HEK293T (cell line): ENCODE measurements at places on chromosomes 12 and 14.

DNA sequence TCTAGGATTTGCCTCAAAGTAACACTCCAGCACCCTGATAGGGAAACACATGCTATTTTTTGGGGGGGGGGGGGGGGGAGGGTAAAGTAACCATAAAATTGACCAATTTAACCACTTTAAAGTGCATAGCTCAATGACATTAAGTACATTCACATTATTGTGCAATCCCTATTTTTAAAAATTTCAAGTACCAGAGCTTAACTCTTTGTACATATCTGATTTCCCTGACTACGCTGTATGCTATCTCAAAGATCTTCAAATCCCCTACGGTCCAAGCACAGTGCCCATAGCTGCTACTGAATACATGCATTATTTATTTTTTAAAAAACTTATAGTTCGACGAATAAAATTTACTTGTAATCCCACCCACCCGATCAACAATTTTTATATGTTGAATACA is 63.0 kb downstream of the BCL2L14 start:
- DNase-seq, result no peak

DNA sequence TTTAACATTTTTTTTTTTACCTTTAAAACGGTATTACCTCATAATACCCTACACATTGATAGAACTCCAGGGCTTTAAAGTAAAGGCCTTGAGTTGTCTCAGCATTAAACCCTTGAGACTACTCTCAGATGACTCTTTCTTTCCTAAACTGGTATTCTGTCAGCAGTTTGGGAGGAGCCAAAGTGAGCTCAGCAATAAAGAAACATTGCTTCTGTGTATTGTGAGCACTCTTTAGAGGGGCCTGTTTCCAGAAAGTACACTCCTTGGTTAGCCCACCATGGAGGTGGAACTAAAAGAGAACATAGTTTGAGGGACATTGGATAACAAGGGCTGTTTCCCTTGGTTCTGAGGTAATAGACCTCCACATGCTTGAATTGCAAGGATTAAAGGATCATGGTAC is 20.4 kb downstream of the MAP3K12 start:
- DNase-seq, result no peak

DNA sequence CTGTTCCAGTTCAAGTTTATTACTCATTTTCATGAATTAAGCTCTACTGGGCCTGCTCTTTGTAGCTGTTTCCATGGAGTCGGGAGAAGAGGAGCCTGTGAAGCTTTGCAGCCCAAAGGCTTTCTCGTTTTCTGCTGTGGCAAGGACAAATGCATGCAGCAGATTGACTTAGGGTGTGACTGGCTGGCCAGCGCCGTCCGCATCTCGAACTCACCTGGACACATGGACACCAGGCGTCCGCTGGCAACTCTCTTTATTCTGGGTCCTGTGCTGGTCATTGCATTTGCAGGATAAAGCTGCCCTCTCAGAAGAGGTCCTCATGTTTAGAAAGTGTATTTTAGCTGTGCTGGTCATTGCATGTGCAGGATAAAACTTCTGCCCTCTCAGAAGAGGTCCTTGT is 350.4 kb downstream of the TMEM121 start:
- DNase-seq, result no peak

GRCh38 chr14:50798048-50798421 is 32.9 kb downstream of the NIN start:
- no peak for DNase-seq

DNA sequence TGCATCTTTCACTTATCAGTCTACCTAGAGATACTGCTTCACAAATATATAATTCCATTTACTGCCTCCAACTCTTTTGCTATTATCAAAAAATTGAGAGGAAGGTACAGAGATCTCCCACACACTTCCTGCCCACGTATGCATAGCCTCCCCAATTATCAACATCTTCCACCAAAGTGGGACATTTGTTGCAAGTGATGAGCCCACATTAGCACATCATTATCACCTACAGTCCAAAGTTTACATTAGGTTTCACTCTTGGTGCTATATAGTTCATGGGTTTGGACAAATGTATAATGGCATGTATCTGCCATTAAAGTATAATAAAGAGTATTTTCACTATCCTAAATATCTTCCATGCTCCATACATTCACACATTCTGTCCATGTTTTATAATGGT is 66.3 kb downstream of the SLC2A13 start:
- DNase-seq, result no peak

DNA sequence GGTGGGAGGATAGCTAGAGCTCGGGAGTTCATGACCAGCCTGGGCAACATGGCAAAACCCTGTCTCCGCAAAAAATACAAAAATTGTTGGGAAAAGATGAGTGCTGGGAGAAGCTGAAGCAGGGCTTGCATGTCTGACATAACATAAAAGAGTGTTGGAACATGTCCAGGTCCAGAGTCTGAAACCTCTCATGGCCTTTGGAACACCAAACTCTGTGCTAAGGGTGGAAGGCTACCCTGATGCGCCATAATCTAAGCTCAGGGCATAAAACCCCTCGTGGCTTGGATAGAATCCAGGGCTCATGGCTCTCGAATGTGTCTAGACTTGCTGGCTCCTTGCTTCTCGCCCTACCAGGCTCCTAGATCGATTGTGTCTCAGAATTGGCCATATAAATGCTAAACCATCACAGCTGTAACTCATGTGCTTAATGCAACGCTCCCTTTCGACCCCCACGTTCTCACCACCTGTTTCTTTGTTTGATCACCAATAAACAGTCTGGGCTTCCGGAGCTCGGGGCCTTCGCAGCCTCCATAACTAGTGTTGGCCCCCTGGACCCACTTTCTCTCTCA is 6.7 kb upstream of the CLEC7A start:
- DNase-seq, result no peak

DNA sequence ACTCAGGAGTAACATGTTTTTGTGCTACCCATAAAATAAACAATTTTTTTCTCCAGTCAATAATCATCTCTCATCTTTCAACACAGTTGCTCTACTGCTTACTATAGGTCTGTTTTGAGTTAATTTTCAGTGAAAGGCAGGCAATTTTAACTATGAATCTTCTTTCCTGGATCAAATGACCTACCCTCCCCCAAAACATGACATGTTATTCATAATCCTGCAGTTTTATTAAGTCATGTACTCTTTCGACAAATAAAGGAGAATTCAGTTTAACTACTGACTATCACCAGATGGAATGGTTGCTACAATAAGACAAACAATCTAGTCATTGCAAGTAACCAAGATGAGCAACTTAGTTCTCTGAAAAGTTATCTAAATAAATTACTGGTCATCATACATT is 106.0 kb upstream of the FAR2 start:
- DNase-seq, result no peak

- no peak for DNase-seq
These were observed 110.3 kb upstream of the NCOR2 start for GRCh38 chr12:124677552-124678356.
